Fibroblast of upper back skin (primary cell): ENCODE measurements at places on chromosomes 1 and 21.
A peak's percentile ranks its signal among the peaks of the same experiment; 100 is the strongest.

DNA sequence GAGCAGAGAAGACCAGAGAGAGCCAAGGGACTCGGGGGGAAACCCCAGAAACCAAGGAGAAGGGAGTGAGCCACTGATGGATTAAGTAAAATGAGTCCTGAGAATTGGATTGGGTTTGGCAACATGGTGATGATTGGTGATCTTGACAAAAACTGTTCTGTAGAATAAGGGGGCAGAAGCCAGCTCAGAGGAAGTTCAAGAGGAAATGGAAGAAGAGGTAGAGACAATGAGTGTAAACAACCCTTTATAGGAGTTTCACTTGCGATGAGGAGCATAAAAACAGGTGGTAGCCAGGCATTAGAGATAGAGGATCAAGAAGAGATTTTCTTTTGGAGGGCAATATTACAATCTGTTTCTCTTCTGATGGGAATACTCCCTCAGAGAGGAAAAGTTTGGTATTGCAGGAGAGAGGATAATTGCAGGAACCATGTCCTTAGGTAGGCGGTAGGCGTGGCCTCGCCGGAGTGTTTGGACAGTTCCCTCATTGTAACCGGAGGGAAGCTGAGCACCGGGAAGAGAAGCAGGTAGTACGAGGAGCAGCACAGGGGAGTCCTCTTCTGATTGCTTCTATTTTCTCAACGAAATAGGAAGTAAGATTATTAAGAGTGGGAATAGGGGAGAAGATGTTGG, 68.4 kb upstream of the TENT5C start:
- no peak for DNase-seq

GRCh38 chr1:225849925-225850324, 32.3 kb downstream of the TMEM63A start:
- DNase-seq, result no peak

DNA sequence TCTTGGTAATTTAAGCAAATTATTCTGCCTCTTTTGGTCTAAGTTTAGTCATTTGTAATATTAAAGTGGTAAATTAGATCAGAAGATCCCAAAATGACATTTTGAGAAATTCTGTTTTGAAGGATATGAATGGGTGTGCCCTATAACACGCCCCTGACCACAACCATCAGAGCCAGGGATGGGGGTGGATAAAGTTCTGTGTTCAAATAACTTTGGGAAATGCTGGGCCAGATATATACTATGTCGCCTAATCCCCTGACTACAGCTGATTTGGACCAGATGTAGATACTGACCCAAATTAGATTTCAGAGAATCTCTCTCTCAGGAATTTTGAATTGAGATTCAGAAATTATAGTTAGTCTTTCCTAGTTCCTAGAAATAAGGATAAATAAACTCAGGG, 21.2 kb upstream of the EDEM3 start:
- no peak for DNase-seq

GRCh38 chr1:4656533-4657140, 2.2 kb downstream of the AJAP1 start:
- DNase-seq, result no peak

- no peak for DNase-seq
Measured at GRCh38 chr1:119962296-119962968, 66.1 kb upstream of the ADAM30 start.

- no peak for DNase-seq
Measured at GRCh38 chr21:41683815-41684214, 83.0 kb downstream of the RIPK4 start.

DNA sequence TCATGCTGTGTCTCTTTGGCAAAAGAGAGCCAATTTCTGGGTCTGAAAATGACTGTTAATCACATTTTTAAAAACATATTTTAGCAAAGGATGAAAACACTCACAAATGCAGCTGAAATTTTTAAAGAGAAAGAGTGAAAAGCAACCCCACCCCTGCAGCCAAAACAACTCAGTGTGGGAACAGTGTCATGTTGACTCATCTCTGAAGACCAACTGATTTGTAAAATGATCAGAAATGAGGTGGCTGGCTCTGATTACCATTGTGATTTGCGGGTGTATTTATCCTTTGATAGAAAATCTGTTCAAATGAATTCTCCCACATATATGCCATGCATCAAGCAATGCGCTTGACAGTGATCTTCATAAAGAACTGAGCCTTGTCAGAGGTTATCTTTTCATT, 287.0 kb upstream of the ESRRG start:
- no peak for DNase-seq

DNA sequence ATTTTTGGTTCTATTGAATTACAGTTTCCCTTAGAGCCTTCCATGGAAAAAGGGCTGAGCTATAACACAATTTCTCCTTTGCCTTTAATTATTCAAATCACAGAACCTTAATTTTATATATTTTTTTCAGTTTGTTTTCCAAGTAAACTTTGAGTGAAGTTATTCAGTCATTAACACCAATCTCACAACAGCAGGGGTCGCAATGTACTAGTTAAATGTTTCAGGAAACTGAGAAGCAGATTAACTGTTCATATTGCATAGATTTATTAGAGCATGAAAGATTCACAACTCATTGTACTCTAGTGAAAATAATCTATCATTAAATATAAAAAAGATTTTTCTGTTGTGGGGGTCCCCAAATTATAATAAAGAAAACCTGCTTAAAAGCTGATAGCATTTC, 64.1 kb downstream of the KIFAP3 start:
- DNase-seq, result peak; percentile 75

DNA sequence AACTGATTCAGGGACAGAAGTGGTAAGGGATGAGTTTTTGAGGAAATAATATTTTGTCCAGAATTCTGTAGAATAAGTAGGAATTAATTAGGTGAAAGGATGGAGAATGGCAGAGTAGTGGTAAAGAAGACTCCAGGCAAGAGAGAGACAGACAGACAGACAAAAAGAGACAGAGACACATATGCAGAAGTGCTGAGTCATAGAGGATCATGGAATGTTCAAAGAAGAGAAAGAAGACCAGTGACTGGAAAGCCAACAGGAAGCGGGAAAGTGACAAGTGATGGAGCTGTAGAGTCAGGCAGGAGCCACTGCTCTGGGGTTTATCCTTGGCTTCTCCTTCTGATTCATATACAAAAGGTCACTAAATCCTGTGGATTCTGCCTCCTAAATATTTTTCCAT, 85.9 kb downstream of the UROD start:
- DNase-seq, result no peak

- DNase-seq, result no peak
Measured at GRCh38 chr1:160058087-160058486, 11.9 kb downstream of the KCNJ10 start.

DNA sequence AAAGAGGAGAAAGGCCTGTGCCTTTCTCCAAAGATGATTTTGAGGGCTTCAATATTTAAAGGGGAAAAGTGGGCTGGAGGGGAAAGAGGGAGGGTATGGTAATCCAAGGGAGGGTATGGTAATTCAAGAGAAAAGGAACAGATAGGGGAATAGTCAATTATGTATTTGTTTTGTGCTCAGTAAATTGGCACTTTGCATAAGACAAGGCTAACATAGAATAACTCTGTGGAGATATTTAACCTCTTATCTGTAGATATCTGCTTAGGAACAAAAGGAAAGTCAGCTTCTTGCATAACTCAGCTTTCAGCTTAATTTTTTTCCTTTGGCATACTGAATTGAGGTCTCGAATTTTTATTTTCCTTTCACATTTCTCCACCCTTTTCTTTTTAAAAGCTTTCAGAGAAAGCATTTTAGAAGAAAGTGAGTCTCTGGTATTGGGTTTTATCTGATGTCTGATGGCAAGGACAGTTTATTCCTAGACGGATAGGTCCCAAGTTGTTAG, 119.9 kb upstream of the F3 start:
- DNase-seq, result no peak

- peak; percentile 71 for DNase-seq
Measured at GRCh38 chr1:39255222-39255621, 50.7 kb downstream of the MACF1 start.

GRCh38 chr1:101376121-101377083, 139.6 kb downstream of the S1PR1 start:
- DNase-seq, result no peak

DNA sequence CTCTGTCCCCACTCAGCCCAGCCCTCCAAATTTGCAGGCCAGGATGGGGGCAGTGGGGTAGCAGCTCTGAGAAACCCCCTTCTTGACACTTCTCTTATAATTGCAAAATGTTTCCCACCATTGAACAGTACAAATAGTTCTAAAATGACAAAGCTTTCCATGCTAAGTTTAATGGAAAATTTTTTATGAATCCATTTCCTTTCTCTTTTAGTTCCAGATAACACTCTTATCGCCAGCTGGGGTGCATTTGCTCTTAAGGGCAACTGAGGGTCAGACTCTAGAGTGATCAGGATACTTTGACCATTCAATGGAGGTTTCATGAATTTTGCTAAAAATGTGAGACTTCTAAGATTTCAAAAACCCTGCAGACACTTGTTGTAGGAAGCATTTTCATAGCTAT, 29.9 kb downstream of the PIK3C2B start:
- no peak for DNase-seq

- no peak for DNase-seq
Measured at GRCh38 chr1:75785320-75785982, 605 bp upstream of the RABGGTB start.

DNA sequence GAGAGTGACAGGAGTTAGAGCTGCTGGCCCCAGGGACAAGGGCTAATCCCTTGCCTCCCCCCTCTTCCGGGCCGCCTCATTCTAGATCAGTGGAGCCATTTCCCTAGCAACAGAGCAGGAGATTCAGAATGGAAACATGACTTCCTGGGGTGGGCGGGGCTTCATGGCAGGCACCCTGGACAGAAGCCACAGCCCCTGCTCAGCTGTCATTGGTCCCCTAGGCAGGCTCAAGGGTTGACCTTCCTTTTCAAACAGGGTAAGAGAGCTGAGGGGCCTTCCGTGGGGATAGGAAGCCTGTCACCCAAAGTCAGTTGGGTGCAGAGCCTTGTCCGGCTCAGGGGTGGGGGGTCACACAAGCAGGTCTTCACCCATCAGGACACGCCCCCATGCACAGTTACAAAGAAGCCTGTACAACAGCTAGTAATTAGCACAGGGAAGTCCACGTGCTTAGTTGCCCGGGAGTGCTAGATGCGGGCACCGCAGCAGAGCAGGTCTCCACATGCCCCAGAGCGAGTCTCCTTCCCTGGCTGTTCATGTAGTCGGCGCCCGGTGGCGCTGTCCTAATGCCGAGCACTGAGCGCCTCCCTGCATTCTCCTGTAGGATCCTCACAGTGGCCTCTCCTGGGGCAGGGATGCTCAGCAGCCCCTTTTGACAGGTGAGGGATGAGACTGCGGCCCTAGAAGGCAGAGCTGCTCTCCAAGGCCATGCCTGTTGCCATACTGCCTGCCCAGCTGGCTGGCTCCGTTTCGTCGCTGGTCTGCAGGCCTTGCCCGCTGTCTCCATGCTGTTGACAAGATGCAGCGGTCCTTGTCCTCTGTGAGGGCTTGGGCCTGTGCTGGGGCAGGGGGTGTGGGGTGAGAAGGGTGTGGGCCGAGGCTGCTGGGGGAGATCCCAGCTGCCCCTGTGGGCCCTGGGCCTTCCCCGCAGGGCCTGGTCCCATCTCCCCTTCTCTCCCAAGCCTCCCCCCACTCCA, 5.1 kb downstream of the TMEM201 start:
- DNase-seq, result peak; percentile 62

GRCh38 chr1:213720032-213720431, 267.7 kb upstream of the PROX1 start:
- no peak for DNase-seq

DNA sequence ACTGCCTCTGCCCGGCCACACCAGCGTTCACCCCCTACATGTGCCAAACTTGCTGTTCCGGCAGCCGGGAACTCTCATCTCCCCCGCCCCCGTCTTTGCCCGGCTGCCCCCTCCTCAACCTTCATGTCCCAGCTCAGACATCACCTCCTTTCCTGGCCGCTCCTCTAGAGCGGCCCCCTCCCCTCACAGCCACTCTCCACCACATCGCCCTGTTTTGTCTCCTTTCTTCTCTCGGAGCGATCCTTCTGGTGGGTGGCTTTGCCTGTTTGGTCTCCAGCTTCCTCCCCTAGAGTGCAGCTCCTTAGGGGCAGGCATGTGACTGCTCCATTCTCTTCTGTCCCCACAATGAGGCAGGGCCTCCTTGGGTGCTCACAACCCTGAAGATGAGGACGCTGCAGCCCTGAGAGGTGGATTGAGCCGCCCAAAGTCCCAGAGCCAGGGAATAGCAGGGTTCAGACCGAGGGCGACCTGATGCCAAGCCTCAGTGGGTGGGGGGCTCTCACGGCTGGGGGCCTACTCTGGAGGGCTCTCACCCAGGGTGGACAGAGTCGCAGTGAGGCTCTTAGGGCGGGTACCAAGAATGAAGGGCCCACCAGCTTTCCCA, 44.9 kb upstream of the ECE1 start:
- no peak for DNase-seq

DNA sequence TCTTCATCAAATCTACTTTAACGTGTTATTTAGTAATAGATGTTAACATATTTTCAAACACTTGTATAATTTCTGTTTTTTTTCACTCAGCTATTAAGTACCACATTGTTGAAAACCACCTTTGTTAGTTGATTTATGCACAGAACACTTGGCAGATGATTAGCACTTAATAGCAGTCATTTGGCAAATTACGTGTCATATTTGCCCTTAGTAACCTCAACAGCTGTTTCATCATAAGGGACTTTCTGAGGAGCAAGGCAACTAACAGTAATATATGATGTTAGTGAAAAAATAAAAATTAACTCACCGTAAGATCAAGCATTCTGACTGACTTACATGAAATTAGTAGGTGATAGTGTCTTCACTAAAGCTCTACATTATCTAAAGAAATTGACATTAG, 186.4 kb downstream of the HMCN1 start:
- no peak for DNase-seq

- DNase-seq, result no peak
Measured at GRCh38 chr1:231383159-231383860, 38.8 kb downstream of the EGLN1 start.

DNA sequence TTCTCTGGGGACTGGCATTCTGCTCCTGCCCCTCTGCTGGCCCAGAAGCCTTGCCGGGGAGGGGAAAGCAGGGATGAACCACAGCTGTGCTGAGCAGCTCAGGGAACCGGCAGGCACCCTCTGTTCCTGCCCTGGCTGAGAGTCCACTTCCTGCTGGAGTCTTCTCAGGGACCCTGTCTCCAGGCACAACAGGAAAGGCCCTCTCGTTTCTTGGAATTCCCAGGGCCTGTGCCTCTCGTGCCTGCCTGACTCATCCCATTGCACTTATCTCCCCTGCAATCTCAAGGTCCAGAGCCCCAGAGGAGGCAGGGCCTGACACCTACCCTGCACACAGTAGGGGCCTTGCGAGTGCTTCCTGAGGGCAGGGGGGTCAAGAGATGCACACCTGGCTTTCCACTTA, 1.1 kb upstream of the EDN2 start:
- peak; percentile 79 for DNase-seq

DNA sequence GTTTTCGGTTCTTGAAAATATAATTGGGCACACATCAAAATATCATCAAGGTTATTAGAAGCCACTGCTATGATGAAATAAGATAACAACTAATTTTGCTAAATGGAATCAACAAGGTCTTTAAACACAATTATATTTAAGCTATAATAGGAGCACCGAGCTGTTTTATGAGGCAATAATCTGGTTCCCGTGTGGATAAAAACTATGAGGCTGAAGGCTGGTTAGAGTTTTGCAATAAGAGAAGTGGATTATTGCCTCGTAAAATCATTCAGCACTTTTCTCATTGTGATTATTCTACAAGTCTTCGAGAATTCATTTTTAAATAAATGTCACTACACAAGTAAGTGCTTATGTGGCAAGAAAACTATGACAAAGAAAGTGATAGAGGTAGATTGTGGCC, 975.7 kb upstream of the ADGRL2 start:
- no peak for DNase-seq

GRCh38 chr1:28899267-28899666, 15.1 kb upstream of the EPB41 start:
- no peak for DNase-seq
